ENCODE measurements at places on chromosomes 12 and 14. TPM values are rescaled to one million over a fixed set of nuclear protein-coding genes. Genes with fewer than 3 reads are reported as not detected.

Gene PRORP
- 52.9 TPM for total RNA-seq

GRCh38 chr12:46590991-46591703 is 218.6 kb upstream of the SLC38A2 start:
- no peak for ATAC-seq

Gene POLE2
- 46.8 TPM for total RNA-seq

Gene TAS2R7
- total RNA-seq, result not detected

Gene KRT82
- total RNA-seq, result not detected

Gene SIRT4
- 4.1 TPM for total RNA-seq

- ATAC-seq, result no peak
These were observed 1.9 kb downstream of the MLXIP start for GRCh38 chr12:122080149-122081082.

- ATAC-seq, result no peak
These were observed 52.0 kb downstream of the CRACR2A start for GRCh38 chr12:3700861-3701260.

GRCh38 chr14:98227000-98227726 is 1044.8 kb downstream of the BCL11B start:
- ATAC-seq, result peak; percentile 85

GRCh38 chr12:124420996-124421674 is 126.2 kb downstream of the RFLNA start:
- ATAC-seq, result no peak

DNA sequence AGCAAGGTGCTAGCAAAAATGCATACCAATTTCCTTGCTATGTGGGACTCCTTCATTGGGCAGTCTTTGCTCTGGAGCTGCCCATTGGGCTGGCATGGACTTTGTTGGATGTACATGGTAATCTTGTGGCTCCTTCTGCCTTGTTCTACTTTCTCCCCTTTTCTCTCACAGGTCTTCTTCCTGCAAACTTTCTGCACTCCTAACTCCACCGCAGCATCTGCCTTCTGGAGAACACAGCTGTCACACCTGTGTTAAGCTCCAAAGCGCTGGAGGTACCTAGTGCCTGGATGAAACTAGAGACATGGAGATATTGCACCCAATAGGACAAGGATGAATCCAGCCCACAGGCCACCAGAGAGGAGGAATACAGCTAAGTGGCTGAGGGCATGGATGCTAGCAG is 60.7 kb upstream of the CCND2 start:
- no peak for ATAC-seq

Gene GALNT6
- 7.2 TPM for total RNA-seq

DNA sequence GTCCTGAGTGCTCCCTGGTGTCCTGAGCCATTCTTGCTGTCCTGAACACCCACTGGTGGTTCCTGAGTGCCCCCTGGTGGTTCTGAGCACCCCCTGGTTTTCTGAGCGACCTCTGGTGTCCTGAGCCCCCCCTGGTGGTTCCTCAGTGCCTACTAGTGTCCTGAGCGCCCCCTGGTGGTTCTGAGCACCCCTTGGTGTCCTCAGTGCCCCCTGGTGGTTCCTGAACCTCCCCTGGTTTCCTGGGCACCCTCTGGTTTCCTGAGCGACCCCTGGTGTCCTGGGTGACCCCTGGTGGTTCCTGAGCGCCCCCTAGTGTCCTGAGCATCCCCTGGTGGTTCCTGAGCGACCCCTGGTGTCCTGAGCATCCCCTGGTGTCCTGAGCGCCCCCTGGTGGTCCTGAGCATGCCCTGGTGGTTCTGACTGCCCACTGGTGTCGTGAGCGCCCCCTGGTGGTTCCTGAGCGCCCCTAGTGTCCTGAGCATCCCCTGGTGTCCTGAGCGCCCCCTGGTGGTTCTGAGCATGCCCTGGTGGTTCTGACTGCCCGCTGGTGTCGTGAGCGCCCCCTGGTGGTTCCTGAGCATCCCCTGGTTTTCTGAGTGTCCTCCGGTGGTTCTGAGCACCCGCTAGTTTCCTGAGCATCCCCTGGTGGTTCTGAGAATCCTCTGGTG is 473.1 kb downstream of the TMEM121 start:
- ATAC-seq, result peak; percentile 91

DNA sequence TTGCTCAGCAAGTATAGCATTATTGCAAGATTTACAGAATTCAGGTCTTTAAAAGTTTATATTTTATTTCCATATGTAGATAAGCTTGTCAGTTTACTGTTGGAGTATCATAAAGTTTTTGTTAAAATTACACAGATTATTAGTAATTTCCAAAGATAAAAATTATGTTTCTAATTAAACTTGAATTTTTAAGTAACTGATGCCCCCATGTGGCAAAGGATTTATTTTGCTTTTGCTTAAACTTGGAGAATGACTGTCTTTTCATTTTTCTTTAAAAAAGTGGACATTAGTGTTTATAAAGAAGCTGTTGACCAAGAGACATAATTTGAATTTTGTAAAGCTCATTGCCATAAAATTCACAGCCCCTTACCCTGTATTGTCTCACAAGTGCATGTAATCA is 45.8 kb downstream of the ETNK1 start:
- ATAC-seq, result no peak

Gene RAB21
- total RNA-seq, result 60.1 TPM

DNA sequence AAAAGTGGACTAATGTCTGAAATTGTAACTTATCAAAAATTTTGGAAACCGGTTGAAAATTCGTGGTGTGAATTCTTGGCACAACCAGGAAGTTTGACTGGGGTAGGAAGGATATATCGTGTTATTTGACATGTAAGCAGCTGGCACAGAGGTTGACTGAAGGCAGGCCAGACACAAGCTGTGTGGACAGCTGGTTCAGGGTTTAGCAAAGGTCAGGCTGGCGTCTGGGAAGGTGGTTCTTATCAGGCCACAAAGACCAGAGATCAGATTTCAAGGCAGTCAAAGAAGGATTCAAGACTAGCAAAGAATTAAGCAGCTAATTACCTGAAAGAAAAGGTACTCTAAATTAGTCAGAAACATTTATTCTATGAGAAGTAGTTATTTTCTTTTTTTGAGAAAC is 450.2 kb upstream of the MDGA2 start:
- ATAC-seq, result no peak

Gene HCFC2
- 11.7 TPM for total RNA-seq

DNA sequence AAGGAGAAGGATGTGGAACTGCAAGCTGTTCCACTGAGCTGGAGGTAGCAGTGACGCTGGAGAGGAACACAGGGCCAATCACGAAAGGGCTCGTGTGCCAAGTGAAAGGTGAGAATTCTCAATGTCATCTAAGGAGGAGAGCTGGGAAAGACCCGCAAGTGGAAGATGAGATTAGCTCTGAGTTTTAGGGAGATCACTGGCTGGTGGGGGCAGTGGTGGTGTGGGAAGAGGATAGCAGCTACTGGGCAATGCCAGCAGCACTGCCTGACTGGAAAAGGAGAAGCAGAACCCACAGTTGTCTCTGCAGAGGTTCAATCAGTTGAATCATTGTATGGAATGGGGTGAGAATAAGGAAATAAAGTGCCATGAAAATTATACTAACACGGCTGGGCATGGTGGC is 27.8 kb downstream of the SLC25A47 start:
- no peak for ATAC-seq

GRCh38 chr12:68804657-68805591 is 3.1 kb upstream of the MDM2 start:
- ATAC-seq, result no peak

DNA sequence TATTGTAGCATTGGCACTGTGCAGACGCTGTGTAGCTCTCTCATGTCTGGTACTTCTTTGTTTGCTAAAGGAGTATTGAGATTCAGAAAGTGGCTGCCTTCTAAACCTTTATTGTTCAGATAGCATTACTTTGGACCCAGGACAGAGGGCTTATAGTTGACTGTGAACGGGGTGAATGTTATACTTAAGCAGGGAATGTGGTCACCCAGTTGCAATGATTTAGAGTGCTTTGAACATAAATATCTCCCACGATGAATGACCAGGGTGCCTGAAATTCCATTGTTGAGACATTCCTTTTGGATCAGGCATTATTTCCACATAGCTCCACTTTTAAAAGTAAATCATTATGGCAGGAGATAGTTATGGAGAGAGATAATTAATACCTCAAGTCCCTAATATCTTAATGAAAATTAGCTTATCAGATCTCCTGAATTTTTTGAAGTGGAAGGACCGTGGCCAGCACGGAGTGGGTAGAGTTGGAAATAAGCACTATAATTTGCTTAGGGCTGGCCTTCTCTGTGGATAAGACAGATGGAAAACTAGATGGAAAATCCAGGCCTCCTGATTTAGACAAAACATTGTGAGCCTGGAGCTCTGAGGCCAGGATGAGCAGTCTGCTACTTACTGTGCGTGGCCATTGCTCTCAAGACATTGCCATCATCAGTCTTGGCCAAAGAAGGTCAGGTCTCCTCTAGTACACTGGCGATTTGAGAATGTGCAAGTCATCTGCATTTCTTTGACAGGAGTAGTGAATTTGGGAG is 114.5 kb downstream of the ETV6 start:
- ATAC-seq, result no peak

DNA sequence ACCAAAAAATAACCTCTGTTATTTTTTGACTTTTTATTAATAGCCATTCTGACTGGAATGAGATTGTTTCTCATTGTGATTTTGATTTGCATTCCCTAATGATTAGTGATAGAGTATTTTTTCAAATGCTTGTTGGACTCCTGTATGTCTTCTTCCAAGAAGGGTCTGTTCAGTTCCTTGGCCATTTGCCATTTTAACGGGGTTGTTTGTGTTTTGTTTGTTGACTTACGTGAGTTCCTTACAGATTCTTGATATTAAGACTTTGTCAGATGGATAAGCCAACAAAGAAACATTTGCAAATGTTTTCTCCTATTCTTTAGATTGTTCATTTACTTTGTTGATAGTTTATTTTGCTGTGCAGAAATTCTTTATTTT is 651.6 kb upstream of the LRFN5 start:
- no peak for ATAC-seq

- ATAC-seq, result peak; percentile 88
These were observed 24.9 kb downstream of the SLC6A12 start for GRCh38 chr12:188910-189621.

Gene PHETA1
- 1.2 TPM for total RNA-seq

Gene PLEKHD1
- 0.11 TPM for total RNA-seq

Gene HIGD1C
- not detected for total RNA-seq

- peak; percentile 45 for ATAC-seq
These were observed 44.6 kb downstream of the C14orf132 start for GRCh38 chr14:96083667-96084320.

DNA sequence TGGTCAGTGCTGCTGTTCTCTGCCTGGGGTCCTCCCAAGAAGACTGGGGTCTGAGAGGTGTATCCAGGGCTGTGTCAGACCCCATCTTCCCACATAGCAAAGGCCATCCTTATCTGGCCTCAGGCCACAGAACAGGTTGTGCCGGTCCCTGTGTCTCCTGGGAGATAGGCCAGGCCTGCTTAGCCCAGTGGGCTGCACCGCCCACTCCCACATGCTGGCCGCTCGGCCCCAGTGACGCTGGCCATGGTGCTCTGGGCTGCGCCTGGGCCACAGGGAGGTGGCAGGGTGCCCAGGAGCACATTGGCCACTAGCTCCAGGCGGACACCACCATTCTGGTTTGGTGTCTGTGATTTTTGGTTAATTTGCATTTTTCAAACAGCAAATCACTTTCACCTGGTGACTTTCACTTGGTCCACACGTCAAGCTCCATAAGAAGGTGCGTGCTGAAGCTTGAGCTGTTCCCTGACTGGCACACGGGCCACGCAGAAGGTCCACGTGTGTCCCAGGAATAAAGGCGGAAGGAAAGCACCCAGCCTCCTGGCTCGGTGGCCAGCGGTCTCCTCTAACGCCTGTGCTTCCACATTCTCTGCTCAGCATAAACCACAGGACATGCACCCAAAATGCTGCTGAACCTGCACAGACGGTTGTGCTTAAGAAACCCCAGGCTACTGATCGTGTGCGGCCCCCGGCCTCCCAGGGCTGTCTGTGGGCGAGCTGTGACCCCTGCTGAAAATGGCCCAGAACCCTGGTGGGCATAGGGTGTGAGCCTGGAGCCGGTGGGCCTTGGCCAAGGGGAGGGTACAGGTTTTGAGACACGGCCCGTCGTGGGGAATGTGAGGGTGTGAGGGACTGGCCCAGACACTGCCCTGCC is 4.6 kb downstream of the FBRSL1 start:
- no peak for ATAC-seq

DNA sequence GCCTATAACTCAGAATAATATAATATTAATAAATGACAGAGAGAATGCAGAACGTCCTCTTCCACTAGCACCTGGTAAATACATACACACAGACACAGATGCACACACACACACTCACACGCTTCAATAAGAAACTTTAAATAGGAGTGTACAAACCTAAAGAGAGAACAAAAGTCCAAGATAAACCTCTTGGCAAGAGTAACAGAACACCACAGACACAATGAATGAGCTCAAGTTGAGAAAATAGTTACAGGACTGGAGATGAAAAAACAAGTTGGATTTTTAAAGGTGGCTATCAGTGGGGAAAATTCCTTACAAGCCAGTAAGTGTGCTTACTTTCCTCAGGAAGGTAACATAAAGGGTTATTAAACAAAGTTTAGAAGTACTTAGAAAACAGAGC is 35.2 kb downstream of the CRY1 start:
- ATAC-seq, result no peak

- no peak for ATAC-seq
These were observed 43.4 kb upstream of the LIMA1 start for GRCh38 chr12:50326590-50327284.

GRCh38 chr14:55689981-55690871 is 110.2 kb downstream of the KTN1 start:
- ATAC-seq, result no peak

DNA sequence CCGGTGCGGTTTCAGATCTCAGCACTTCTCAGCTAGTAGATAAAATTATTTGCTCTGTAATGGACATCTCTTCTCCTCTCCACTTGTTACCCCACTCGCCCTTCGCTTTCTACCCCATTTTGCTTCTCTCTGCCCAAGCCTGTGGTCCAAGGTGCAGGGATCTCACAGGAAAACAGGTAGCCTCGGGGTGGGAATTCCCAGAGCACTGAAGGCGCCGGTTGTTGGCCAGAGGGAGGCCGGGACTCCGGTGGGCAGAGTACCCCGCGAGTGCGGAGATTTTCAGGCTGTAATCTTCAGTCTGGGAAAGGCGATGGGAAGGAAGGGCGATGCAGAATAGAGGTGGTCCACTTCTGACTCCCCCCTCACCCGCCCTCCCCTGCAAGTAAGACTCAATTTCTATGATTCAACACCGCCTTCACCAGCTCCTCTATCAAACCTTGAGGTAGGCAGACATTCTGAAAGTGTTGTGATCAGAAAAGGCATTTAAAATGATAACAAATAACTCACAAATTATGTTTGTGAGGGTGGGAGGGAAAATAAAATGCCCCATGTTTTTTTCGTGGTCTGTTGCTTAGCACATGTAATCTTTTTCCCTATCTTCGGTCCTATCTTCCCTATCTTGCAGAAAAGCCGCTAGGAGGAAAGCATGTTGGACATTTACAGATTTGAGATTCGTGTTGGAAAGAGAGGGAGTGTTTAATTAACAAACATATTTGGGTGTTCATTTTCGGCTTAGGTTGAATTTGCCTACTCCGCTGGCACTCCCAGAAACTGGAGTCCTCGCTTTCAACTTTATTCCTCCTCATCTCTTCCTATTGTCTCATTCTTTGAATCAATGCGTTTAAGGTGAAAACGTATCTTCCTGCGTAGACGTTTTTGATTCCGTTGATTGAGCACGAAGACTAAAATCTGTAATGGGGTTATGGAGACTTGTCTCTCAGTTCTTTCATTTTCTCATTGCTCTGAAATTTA is 8.5 kb downstream of the FOXG1 start:
- ATAC-seq, result no peak

GRCh38 chr12:94743174-94743573 is 92.8 kb upstream of the TMCC3 start:
- peak; percentile 89 for ATAC-seq

Data from activated T-helper 17 cell treated with anti-CD3 and anti-CD28 coated beads, Interleukin-2, amount 50 U/mL, for 72 hours (primary cell).